GOT3 (cell line): ENCODE measurements at places on chromosomes 5 and 9.

- DNase-seq, result no peak
These were observed 4.3 kb upstream of the IRX4 start for GRCh38 chr5:1886846-1887587.

DNA sequence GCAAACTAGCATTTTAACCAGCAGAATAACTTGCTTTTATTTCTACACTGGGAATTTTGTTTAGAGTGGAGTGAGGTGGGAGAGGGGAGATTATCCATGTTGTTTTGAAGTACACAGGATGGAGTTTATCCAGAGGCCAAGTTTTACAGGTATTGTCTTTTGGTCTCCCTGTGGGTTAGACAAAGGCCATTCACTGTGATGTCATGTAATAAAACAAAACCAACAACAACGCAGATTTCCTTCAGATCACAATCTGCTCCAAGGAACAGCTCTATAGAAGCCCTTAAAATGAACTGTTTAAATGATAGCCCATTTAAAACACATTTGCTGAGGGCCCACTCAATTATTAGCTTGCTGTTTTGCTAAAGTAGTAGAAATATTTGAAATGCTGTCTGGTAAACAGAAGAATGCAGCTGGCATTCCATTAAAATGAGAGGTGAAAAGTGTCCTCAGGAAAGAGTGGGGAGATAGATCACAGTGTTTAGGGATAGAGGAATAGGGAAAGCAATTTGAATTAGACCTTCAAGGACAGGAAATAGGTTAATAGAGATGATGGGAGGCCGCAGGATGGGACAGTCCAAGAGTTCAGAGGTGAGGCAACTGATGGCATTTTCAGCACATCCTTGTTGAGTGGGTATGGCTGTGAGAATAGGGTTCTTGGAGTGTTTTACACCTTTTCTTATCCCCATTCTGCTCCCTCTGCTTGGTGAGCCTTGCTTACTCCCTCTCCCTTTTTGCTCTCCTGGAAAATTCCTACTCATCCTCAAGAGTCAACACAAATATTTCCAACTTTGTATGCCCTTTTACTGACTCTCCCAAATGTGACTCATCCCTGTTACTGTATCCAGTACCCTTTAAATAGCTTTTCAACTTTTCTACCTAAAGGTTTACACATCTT is 140.1 kb upstream of the NR3C1 start:
- DNase-seq, result no peak

DNA sequence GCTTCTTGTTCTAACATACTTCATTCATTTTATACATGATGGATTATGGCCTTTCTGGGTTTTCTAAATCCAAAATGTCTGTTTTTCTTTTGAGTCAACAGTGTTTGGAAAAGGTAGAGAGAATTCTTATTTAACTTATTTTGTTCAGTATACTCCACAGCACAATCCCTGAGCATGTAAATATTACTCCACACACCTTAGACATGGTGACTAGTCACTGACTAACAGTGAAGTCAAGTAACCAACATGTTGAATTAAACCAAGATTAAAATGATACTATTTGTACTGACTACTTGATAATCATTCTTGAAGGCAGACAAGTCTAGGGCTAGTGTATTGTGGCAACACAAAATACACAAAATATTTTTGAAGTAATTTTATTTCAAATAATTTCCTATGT is 55.0 kb downstream of the HAPLN1 start:
- no peak for DNase-seq

DNA sequence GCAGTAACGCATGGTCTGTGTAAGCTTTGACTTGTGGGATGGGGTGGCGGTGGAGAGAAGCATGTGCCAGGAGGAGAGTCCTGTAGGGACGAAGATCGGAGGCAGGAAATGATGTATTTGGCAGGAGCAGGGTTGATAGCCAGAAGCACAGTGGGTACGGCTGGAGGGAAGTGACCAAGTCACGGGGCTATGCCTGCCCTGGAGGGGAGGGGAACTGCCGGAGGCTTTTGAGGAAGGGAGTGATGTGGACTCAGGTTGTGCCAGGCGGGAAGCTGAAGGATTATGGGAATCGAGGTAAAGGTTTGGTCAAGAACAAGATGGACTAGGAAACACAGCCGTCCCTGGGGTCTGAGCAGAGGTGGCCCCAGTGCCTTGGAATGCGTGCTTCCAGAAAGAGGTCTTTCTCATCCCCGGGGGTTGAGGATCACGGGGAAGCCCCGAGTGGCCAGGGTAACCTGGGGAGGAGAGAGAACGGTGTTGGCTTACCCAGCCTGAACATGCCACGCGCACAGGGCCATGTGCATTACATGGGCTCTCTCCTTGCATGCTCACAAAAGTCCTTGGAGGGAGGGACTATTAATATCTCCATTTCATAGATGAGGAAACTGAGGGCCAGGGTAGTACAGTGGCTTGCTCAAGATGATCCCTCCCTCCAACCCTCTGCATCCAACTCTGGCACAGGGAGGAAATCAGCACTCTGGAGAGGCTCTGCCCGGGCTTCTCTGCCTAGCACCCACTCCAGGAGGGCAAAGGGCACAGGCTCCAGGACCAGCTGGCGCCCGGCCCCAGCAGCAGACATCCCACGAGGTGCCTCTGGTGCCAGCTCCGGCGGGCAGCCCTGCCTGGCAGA is 253.8 kb downstream of the PBX3 start:
- no peak for DNase-seq

DNA sequence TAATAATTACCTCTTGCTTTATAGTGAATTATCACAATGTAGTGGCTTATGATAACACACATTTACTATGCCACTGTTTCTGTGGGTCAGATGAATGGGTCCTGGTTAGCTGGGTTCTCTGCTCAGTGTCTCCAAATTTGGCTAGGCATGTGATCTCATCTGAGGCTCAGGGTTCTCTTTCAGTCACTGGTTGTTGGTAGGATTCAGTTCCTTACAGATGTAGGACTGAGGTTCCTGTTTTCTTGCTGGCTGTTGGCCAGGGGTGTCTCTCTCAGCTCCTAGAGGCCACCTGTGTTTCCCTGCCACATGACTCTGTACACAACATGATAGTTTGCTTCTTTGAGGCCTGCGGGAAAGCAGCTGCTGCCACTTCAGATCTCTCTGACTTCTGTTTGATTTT is 7.1 kb downstream of the NFX1 start:
- DNase-seq, result no peak

DNA sequence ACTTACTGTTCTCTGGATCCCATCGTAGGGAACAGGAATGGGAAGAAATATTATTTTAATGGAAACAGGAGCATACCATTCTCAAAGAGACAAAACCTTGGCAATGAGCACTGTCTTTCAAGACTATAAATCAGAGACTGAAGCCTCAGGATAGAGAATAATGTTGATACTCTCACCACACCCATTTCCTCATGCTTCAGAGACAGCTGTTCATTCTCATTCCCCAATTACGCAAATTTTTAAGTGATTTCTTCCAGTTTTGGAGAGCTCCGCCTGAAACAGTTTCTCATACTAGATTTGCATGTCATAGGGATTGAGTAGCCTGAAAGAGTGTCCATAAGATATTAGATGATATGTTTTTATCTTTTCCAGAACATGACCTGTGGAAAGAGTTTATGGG is 290.5 kb upstream of the RASA1 start:
- no peak for DNase-seq

- DNase-seq, result no peak
These were observed 158.9 kb downstream of the RMI1 start for GRCh38 chr9:84139296-84140070.

- no peak for DNase-seq
These were observed 132.9 kb upstream of the ACO1 start for GRCh38 chr9:32251539-32251938.

DNA sequence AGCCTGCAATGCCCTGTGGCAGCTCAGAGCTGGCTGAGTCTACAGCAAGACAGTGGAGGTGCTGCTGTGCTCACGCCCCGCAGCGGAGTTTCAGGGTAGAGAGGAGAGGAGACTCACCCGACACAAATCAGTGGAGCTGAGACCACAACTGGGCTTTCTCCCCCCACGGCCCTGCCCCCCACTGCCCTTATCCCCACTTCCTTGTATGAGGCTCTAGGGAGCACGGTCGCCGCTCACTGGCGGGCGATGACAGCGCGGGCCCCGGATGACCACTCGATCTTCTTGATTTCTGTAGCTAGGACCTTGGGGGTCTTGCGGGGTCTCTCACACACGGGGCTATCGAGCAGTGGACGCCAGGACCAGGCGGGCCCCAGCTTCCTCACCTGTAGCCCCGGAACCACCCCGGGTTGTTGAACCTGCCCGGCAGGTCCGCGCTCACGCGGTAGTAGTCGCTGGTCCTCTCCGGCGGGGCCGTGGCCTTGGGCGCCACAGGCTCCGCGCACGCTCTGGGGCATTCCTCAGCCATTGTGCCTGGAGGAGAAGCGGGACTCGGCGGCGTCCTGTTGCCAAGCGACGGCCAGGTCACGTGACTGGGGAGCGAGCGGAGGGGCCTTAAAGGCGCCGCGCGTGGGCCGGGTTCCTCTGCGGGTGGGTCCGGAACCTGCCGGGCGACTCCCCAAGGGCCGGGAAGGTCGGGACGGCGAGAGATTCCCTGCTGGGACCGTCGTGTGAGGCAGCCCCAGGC is 984 bp upstream of the MRPS2 start:
- peak; percentile 49 for DNase-seq

DNA sequence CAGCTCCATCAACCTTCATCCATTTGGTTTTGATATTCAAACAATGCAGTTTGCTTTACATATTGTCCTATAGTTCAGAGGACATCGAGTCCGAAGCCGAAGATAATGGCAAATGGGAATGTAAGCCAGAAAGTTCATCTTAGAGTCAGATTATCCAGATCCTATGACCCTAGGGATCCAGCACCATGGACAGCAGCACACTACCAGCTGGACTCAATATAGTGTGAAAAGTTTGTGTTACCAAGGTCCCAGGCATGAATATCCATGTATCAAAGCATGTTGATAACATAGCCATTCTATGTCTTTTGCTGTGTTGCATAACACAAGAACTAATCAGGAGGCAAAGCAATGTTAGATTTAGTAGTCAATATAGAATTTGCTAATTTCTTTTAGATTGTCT is 46.3 kb downstream of the FSTL4 start:
- no peak for DNase-seq

DNA sequence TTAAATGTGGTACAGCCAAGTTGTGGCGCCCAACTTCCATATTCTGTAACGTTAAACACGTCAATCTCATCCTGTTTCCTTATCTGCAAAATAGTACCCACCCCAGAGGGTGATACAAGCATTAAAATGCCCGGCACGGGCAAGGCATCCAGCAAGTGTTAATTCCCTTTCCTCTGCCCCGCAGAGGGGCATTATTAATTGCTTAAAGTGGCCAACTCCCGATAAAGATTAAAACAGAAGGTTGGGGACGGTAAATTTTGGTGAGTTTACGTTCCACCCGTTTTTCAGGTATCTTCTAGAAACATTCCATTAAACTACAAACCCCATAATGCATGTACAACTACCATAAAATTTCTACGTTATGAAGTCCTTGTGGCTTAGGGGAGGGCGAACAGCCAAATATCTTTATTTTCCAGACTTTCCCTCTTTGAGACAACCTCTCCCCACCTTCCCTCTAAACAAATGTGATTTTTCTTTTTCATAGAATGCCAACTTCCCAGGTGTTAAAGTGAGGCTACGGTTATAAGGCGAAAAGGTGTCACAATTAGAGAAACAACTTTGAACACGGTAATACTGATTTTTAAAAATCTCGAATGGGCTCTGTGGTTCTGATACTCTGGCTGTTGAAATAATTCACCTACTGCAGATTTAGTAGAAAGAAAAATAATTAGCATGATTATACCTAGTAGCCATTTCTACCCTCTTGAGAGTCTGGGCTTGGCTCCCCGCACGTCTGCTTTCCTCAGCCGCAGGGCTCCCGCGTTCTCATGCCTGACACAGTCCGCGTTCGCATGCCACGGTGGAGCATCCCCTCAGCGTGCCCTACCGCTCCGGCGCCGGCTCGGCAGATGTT is 1.2 kb upstream of the GPBP1 start:
- DNase-seq, result no peak

- DNase-seq, result no peak
These were observed 32.2 kb downstream of the DAB2IP start for GRCh38 chr9:121683652-121684051.

GRCh38 chr5:43256261-43256966 is 56.8 kb downstream of the HMGCS1 start:
- DNase-seq, result no peak

DNA sequence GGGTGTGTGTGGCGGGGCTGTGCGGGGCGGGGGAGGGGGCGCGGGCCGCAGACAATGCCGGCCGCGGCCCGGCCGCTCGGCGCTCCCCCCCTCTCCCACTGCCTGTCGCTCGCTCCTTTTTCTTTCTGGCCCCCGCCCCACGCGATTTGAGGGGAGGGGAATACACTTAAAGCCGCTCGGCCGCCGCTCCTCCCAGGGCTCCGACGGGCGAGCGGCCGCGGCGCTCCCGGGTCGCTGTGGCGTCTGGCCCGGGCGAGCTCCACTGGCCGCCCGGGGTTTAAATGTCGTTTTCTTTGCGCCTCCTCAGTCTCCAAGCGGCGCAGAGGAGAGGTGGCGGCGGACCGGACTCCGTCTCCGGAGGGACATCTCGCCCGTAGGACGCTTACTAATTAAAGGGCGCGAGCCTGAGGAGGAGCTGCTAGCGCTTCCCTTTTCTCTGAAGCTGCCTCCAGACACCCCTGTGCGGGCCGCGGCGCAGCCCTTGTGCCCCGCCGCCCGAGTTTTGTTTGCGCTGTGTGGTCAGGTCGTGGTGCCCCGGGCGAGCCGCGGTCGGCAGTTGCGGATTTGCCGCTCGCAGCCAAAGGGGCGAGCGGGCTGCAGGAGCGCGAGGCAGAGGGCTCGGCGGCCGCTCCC is 1.4 kb downstream of the ZSWIM6 start:
- DNase-seq, result no peak

- DNase-seq, result no peak
These were observed 10.3 kb downstream of the TTC23L start for GRCh38 chr5:34849253-34849652.

GRCh38 chr5:160291467-160291866 is 20.9 kb downstream of the CCNJL start:
- no peak for DNase-seq

GRCh38 chr5:42905827-42906226 is 94.1 kb upstream of the SELENOP start:
- no peak for DNase-seq

DNA sequence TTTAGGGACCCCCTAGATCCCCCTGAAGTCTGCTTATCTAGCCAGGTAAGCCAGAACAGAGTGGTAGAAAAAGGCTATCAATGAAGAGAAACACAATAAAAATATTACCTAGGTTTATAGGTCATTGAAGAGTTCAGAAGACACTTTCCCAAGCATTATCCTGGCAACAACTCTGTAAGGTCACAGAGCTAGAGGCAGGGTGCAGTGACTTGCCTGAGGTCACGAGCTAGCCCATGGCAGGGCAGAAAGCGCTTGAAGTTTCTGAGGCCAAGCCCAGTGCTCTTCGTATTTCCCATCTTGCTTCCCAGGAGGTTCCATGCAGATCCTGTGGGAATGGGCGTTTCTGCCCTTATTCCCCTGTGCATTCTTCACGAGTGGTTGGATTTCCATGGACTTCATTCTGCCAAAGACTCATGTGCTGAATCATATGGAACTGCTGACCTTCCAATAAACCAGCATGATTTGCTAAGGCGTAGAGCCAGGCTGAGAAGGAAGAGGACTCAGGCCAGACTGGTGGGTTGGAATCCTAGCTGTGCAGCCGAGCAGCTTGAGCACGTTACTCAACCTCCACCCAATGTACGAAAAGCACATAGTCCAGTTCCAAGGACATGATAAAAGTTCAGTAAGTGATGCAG is 22.1 kb downstream of the TRMO start:
- no peak for DNase-seq

- no peak for DNase-seq
These were observed 19.7 kb downstream of the MEGF9 start for GRCh38 chr9:120694559-120694958.
